ENCODE measurements at places on chromosomes 12 and 14. TPM values are rescaled to one million over a fixed set of nuclear protein-coding genes. Genes with fewer than 3 reads are reported as not detected.

SERPINA12 gene
- not detected for total RNA-seq

HNF1A gene
- not detected for total RNA-seq

OAS2 gene
- 8.4 TPM for total RNA-seq

LRRIQ1 gene
- total RNA-seq, result 5.2 TPM

HOXC13 gene
- total RNA-seq, result 0.22 TPM

BDKRB1 gene
- 3.6 TPM for total RNA-seq

SLCO1B1 gene
- total RNA-seq, result not detected

ATF1 gene
- 44.2 TPM for total RNA-seq

RAD9B gene
- total RNA-seq, result 2.9 TPM

WDHD1 gene
- total RNA-seq, result 3.1 TPM

PLA2G1B gene
- total RNA-seq, result not detected

FLRT2 gene
- total RNA-seq, result 205 TPM

GZMB gene
- total RNA-seq, result 3.1 TPM

RIMKLB gene
- 79.8 TPM for total RNA-seq

SRGAP1 gene
- 16.0 TPM for total RNA-seq

ASCL1 gene
- not detected for total RNA-seq

MAP3K9 gene
- 0.36 TPM for total RNA-seq

KRT6A gene
- not detected for total RNA-seq

MYL2 gene
- not detected for total RNA-seq

TTC8 gene
- total RNA-seq, result 28.1 TPM

TSPAN8 gene
- total RNA-seq, result 76.1 TPM

C12orf50 gene
- total RNA-seq, result 0.27 TPM

MUCL1 gene
- not detected for total RNA-seq

DIO2 gene
- total RNA-seq, result 2.4 TPM

RPL10L gene
- total RNA-seq, result not detected

SOAT2 gene
- total RNA-seq, result 1.2 TPM

ITGB7 gene
- total RNA-seq, result 33.4 TPM
